Muscle of back (tissue), 13 donors: ENCODE measurements at places on chromosomes 13 and 19.

DNA sequence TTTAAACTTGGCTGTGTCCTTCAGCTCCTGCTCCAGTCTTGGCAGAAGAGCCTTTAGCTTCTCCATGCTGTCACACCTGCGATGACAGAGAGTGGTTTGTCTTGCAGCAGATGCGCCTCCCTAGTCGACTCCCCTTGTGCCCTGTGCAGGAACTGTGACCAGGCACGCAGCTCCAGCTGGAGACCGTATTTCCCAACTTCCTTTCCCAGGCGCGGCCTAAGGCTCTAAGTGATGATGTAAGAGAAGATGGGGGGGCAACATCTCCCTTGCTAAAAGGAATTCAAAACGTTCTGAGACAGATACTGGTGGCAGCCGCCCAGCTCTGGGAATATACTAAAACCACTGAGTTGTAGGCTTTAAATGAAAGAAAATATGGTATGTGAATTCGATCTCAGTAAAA lies 16.3 kb downstream of the DCUN1D2 start:
- no peak for DNase-seq

GRCh38 chr13:65914716-65915115 lies 1315.4 kb downstream of the PCDH9 start:
- peak; percentile 37 for DNase-seq

DNA sequence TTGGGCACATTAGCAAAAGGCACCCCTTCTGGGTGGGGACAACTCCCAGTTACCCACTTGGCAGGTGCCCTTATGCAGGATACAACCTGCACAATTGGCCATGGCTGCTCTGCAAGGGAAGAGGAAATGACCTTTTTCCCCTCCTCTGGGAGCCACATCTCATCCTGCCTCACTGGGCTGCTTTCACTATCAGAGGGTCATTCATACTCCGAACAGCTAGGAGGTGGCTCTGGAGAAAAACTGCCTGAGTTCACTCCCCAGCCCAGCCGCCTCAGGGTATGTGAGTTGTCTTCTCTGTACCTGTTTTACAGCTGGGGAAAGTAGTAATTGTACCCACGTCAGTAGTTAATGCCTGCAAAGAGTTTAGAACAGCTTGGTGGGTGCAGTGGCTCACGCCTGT lies 7.1 kb upstream of the ACTN4 start:
- DNase-seq: no peak

GRCh38 chr13:95676105-95676761 lies 706 bp upstream of the DNAJC3 start:
- peak; percentile 6 for DNase-seq

- DNase-seq: no peak
These were observed 676.2 kb downstream of the GPC5 start for GRCh38 chr13:92074658-92075057.
